ENCODE measurements at places on chromosomes 5 and 9. TPM values are rescaled to one million over a fixed set of nuclear protein-coding genes. Genes with fewer than 3 reads are reported as not detected.

DNA sequence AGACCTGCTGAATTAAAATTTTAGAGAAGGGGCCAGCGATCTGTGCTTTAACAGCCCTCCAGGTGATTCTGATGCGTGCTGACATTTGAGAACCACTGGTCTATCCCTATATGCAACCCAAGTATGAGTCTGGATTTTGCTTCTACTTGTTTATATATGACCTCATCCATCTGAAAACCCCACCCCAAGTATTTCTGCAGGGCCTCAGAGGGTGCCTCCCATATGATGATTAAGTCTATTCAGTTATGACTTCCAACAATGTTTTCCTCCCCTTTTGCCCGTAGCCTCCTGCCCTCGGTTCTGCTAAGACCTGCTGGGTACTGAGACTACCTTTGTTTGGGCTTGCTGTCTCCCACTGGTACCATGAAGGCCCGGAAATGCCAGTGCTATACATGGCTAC is 376.0 kb upstream of the SMARCA2 start:
- no peak for DNase-seq

GRCh38 chr9:98805506-98806272 is 1.8 kb upstream of the GALNT12 start:
- no peak for DNase-seq

DNA sequence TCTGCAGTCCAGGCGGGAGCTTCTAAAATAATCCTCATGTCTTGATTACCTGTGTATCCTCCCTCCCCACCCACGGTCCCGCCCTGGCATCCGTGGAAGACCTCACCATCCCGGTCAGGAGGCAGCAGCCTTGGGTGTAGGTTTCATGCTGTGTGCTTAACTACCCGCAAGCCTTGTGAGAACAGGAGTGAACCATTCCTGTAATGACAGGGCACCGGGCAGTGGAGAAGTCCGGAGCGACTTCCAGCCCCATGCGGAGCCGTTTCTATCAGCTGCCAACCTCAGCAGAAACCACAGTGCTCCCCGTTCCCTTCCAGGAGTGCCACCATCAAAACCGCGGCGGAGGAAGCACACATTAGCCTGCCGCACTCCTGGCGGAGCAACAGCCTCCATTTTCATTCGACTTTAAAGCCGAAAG is 123.5 kb upstream of the LMX1B start:
- no peak for DNase-seq

DNA sequence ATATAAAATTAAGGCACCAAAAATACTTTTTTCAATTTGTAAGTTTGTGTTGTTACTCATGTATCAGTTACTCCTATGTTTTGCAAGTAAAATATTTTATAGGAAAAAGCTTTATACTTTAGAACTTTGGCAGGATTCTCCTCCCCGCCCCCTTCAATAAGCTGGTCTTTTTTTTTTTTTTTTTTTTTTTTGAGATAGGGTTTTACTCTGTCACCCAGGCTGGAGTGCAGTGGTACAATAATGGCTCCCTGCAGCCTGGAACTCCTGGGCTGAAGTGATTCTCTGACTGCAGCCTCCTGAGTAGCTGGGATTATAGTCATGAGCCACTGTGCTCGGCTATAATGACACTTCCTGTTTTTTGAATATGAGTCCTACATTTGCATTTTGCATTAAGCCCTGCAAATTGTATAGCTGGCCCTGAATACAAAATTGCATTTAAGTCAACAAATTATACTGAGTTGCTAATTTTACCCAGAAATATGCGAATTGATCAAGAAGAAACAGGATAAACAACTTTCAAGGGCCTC is 192.9 kb downstream of the PIK3R1 start:
- DNase-seq = no peak

- DNase-seq = no peak
Measured at GRCh38 chr9:103116246-103116645, 121.1 kb downstream of the CYLC2 start.

DNA sequence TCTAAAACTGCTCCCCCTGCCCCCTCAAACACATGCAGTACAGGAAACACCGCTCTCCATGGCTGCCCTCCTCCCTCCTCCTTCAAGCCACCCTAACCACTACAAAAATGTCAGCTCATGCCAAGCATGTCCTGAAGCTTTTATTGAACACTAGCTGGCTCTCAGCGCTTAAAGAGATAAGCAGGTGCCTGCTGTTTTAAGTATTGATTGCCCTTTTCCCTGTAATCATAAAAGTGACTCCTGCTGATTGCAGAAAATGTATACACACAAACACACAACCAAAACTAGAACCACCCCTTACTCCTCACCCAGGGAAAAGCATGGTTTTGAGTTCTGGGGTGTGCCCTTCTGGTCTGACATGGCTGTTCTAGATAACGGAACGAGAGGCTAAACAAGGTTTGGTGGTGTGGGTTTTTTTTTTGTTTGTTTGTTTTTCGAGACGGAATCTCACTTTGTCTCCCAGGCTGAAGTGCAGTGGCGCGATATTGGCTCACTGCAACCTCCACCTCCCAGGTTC is 3.7 kb upstream of the UCK1 start:
- peak; percentile 53 for DNase-seq

- DNase-seq = no peak
Measured at GRCh38 chr9:32072570-32072969, 311.9 kb upstream of the ACO1 start.

DNA sequence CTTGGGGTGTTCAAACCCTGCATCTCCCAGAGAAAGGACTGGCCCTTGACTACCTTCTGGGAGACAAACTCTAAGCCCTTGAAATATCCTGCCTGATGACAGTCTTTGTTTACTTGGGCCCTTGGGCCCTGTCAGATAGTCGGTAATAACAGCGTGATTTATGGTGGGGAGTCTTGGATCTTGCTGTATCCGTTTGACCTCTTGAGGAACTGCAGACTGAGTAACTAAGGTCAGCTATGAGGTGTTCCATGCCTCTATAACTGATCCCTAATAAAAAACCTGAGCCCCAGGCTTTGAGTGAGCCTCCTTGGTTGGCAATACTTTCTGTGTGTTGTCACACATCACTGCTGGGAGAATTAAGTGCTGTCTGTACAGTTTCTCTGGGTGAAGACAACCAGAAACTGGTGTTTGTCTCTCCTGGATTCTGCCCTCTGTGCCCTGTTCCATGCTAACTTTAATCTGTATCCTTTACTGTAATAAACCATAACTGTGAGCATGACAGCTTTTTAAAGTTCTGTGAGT is 56.2 kb upstream of the ANKRD33B start:
- no peak for DNase-seq

DNA sequence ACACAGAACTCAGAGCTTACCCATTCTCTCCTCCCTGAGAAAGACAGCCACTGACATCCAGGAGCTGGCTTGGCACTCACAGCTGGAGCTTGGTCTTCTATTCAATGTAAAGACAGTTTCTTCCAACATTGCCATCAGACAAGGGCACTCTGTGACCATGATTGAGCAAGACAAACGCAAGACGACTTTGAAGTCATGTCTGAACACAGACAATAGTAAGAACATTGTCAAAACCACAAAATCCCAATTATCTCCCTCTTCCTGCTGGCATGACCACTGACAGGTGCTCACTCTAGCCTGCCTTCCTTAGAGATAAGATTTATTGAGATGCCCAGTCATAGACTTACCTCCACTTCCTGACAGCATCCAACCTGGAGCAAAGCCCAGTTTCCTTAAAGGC is 328.0 kb downstream of the MSX2 start:
- DNase-seq = no peak

GRCh38 chr9:115923410-115923809 is 230.2 kb upstream of the PAPPA start:
- no peak for DNase-seq

DNA sequence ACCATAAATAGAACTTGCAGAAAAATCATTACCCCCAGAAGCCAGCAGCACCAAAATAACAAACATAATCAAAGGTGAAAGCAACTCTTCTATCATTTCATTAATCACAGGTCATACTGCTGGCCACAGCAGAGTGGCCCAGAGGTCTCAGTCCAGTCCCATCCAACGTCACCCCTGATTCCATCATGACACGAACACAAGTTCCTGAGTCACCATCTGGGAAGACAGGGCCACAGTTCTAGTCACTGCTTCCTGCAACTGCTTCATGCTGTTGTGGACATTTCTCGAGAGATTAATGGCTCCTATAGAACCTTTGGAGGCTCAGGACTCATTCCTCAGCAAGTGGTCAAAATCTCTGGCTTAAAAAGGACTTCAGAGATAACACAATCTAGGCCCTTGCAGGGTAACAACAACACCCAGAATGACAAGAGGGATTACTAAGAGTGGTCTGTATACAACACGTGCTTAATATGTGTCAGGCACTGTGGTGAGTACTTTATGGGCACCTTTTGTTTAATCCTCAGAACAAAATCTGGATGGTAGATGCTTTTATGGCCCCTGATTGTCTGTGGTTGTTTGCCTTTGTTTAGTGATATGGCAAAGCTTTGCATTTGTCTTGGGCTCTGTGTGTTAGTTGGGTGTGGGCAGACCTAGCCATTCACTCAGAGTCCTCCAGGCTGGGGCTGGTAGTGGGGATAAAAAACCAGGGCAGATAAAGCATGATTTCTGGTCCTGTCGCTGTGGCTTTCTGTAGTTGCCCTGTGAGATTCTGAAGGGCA is 184.3 kb downstream of the DAB2IP start:
- DNase-seq = no peak

GRCh38 chr9:125437771-125438221 is 176.2 kb downstream of the GAPVD1 start:
- no peak for DNase-seq

- DNase-seq = no peak
Measured at GRCh38 chr9:83509402-83509801, 28.8 kb downstream of the FRMD3 start.

DNA sequence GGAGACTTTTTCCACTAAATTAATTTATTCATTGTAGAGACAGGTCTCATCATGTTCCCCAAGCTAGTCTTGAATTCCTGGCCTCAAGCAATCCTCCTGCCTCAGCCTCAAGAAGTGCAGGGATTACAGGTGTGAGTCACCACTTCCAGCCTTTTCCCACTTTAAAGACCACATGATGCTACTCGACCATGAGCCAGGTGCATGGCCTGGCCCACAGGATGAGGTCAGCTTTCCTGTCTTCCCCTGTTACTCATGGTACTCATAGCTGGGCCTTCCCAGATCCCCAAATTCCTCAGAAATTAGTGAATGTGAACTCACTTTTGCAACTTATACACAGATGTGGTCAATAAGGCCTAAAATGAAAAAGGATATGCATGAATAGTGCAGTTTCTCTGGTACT is 395.9 kb downstream of the SEMA5A start:
- no peak for DNase-seq

The ANKRD34B gene
- not detected for polyA plus RNA-seq

The GRM6 gene
- not detected for polyA plus RNA-seq
